ENCODE measurements at places on chromosomes 2 and 18.

- DNase-seq: no peak
Measured at GRCh38 chr2:142757111-142757510, 120.4 kb upstream of the KYNU start.

GRCh38 chr18:11972371-11973174 is 8.7 kb upstream of the IMPA2 start:
- DNase-seq: no peak

DNA sequence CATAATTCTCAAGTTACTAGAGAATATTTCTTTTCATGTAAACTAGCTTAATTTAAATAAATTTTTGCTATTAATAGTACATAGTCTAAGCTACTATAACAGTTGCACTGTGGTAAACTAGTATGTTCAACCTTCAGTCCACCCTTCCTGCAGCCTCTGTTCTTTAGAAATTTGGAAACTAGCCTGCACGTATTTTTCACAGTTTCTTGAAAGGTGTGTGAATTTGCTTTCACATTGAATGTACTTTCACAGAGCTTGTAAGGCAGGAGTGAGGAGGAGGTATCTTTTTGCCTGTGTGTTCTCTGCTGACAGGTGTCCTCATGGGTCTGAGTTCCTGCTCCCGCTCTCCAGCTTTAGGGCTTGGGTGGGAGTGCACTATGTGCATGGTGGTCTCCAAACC is 117.5 kb downstream of the ATP9B start:
- DNase-seq: no peak

DNA sequence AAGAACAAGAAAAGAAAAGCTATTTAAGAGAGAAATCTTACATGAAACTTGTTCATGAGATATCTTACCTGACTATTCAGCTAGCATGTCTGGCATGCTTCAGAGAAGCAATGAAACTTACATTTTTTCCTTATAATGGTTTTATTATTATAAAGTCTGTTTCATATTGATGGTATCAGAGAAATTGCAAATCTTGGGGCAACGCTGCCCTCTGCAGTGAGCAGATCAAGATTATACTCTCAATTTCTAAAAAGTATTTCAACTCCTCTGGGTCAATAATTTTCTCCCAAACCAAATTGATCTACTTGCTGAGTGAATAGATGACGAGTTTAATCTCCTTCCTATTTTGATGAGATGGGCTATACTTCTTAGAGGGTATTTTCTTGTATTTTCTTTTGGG is 235.6 kb downstream of the NUP35 start:
- no peak for DNase-seq

GRCh38 chr2:158482594-158482993 is 25.8 kb downstream of the PKP4 start:
- no peak for DNase-seq

DNA sequence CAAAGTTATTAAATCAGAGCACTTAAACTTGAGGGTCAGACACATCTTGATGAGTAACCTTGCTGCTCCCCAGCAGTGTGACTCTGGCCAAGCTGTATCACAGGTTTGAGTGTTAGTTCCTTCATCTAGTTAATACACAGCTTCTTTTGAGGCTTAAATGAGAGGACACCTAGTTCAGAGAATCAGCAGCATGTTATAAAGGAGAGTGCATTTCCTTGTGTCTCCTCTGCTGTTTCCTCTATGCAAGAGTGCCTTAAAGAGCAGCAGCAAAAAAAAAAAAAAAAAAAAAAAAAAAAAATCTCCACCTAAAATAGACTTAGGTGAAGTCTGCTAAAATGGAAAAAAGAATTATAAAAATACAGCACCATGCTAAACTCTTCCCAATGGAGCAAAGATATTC is 261.9 kb downstream of the TCF4 start:
- no peak for DNase-seq

DNA sequence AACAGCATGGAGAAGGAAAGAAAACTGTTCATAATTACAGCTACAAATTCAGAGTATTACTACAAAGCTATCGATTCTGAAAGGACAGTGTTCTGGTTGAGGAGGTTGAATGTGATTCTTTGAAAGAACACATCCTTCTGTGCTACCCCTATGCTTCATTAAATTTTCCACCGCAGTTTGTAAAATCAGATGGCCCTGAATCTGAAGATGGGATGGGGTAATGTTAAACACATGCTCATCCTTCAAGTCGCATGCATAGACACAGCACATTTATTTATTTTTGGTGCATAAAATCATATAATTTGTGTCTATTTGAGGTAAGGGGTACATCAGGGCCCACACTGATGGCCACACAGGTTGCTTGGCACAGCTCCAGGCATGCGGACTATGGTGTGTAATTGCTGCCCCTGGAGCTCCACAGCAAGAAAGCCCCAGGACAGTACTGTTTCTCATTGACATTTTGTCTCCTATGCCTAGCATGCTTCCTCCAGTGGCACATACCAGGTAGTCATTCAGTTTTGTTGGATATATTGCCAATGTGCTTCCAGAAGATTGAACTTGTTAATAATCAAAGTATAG is 238.8 kb upstream of the TANK start:
- no peak for DNase-seq

- no peak for DNase-seq
Measured at GRCh38 chr2:128438586-128438985, 119.9 kb upstream of the HS6ST1 start.

GRCh38 chr2:46849721-46850556 is 65.7 kb downstream of the MCFD2 start:
- no peak for DNase-seq

- DNase-seq: no peak
Measured at GRCh38 chr2:130355578-130356431, at the start of gene PTPN18. TSS of gene PTPN18 (plus strand) at chr2:130356056. CDS start at chr2:130356108, 52 bp downstream.

DNA sequence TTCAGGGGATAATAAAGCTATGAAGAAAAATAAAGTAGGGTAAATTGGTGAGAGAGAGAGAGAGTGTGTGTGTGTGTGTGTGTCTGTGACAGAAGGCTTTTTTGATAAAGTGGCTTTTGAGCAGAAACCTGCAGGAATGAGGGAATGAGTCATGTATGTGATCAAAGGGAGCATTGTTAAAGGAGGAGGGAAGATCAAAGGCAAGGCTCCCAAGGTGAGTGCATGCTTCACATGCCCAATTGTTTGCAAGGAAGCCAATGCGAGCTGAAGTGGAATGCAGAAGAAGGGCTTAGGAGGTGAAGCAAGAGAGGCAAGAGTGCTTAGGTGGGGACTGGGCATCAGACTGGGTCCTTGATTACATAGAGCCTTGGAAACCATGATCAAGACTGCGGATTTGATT is 96.8 kb downstream of the DNAH6 start:
- DNase-seq: no peak

DNA sequence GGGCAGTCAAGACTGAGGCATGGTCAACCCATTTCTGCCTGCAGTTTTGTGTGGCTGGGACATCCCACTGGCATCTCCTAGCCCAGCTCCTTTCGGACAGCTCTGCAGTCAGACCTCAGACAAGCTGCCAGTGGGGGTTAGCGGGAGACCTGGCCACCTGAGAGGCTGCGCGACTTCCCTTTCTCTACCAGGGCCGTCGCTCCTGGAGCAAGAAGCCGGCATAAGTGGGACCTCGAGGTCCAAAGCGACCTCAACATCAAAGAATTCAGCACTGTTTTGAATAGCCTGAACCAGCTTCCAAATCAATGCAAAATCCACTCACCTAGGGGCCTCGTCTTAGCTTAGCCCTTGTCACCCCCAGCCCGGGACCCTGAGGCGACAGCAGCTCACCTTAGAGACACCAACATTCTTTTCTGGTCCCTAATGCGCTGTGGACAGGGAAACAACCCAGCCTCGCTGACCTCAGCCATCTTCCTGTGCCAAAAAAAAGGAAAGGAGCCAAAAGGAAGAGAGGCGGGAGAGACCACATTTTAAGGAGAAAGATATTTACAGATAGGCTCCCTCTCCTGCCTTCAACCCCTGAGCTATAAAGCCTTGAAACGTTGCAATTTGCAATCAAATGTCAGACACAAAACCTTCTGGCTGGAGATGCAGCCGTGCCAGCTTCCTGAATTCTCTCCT is 81.2 kb downstream of the GFPT1 start:
- DNase-seq: no peak

GRCh38 chr18:25873833-25874232 is 216.6 kb downstream of the SS18 start:
- DNase-seq: no peak

DNA sequence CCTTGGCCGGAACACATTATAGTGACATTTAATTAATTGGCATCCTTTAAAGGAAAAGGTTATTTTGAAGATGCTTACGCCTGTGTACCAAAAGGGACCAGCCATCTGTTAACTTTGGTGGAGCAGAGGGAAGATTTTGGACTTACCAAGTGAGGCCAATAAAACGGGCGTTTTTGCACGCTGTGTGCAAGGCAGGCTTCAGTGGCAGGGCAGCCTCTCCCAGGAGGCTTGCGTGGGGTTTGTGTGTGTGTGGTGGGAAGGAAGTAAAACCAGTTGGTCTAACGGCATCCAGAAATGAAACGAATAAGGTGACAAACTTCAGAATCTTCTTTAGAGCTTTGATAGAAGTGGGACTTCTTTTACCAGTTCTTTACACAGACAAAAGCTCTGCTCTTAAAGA is 191.7 kb downstream of the PRKCE start:
- DNase-seq: no peak

DNA sequence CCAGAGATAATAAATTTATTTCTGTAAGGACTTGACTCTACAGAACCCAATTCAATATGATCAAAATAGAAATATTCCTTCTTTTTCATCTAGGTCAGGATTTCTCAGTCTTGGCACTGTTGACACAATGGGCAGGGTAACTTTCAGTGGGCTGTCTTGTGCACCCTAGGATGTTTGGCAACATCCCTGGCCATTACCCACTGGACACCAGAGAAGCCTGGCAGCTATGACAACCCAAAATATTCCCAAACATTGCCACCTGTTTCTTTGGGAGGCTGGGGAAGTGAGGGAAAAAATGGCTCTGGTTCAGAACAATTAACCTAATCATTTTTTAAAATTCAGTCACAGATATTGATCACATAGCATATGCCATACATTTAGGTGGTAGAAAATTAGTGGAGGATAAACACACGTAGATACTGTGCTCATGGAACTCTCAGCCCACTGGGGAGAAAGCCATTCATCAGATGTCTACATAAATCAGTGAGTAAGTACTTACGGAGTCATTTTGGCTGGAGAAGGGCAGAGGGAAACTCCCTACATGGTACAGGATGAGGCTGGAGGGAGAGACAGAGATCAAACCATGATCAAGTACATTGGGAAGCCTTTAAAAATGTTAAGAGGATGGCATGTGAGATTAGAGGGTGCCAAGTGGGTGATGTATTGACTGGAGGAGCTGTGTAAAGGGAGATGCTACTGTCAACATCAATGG is 718 bp upstream of the TNP1 start:
- DNase-seq: no peak

DNA sequence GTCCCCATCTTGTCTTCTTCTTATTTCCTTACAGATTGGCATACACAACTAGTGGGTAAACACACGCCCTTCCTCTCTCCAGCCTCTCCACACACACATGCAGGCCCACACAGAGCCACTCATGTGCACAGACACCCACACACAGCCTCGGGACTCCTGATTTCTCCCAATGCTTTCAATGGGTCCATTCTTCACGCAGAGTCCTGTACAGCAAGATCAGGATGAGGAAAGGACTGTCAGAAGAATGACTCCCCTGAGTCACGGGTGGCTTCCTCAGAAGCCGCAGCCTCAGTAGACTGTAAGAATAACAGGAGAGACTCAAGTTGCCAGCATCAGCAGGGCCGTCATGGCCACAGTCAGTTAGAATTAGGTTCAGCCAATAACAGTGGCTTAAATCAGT is 109.1 kb upstream of the GLI2 start:
- DNase-seq: no peak

- DNase-seq: no peak
Measured at GRCh38 chr18:22020127-22020866, 149.1 kb upstream of the GATA6 start.

- DNase-seq: no peak
Measured at GRCh38 chr2:77808599-77808998, 286.4 kb upstream of the LRRTM4 start.

GRCh38 chr2:19785447-19785846 is 116.3 kb downstream of the TTC32 start:
- DNase-seq: no peak

DNA sequence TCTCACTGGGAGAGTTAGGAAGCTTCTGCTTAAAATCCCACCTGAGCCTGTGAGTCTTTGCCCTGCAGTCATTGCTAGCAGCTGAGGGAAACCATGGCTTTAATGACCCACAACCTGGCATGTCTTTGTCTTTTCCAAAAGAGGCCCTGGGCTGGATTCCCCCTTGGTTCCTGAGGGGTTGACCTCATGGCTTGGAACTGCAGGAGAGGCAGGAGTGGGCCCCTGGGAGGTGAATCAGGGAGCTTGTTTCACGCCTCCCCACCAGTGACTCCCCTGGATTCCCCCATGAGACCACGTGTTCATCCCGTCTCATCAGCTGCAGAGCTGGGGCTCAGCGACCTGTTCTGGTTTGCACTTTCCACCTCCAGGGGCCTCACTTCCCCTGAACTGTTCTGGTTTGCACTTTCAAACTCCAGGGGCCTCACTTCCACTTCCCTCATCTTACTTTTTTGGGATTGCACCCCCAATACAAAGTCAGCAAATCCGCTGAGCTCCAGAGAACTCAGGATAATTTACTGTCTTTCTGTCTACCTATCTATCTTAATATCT is 58.5 kb upstream of the TMEM18 start:
- no peak for DNase-seq

DNA sequence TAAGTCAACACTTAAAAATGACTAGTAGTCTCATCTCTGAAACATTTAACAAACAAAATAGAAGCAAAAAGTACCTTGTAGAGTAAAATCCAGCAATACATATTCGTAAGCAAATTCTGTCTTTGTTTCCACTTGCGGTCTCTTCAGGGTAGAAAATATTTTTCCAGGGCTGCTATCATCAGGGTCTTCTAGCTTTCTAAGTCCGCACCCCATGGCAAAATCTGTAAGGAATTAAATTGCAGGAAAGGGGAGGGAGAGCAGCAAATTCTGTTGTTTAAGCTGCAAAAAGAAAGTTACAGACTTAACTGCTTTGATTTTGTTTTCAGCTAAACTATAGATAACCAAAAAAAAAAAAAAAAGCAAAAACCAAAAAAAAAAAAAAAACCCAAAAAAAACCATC is at the start of gene RFTN2:
TSS of gene RFTN2 (minus strand) at position 342 of the 400 bp plus-strand sequence. CDS start at position 213, 129 bp downstream.
- DNase-seq: no peak

- no peak for DNase-seq
Measured at GRCh38 chr2:101395545-101396315, 8.4 kb upstream of the CREG2 start.

GRCh38 chr2:58860586-58860985 is 619.5 kb upstream of the FANCL start:
- DNase-seq: no peak

- DNase-seq: no peak
Measured at GRCh38 chr2:161136696-161137324, 23.4 kb upstream of the TANK start.

- DNase-seq: no peak
Measured at GRCh38 chr2:62156861-62157496, 38.9 kb upstream of the B3GNT2 start.

- no peak for DNase-seq
Measured at GRCh38 chr2:6183226-6183625, 491.0 kb downstream of the SOX11 start.
